ENCODE measurements at places on chromosomes 2 and 18.

GRCh38 chr18:74256190-74256589, 35.6 kb downstream of the CYB5A start:
- DNase-seq = no peak

- no peak for DNase-seq
These were observed 123.5 kb upstream of the ZFP36L2 start for GRCh38 chr2:43349904-43350303.

DNA sequence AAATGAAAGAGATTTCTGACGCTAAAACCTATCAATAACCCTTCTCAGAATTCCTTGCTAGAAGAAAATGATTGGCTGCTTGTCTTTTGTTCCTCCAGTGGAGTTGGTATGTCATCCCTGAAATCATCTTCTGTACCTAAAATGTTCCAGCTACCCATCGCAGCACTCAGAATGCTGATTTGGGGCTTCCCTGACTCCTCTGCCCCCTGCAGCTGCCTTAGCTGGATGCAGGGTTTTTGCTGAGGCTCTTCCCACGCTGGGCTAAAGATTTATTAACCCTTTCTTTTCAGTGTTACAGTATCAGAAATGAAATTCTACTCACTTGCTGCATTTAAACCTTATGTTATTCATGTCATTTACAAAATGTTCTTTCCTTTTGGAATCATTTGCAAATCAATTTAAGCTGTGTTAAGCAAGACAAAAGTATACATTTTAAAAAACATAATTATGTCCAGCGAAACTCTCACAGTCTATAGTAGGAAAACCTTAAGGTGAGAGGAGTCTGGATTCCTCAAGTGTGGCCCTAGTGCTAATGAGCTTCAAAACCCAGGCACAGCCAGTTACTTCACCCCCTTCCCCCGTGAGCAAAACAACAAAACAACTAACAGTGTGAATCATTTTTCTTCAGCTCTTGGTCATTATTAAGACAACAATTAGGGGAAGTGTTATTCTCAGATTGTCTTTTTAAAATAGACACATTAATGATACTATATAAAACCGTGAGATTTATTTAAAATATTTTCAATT, 32.8 kb downstream of the PKP4 start:
- no peak for DNase-seq

DNA sequence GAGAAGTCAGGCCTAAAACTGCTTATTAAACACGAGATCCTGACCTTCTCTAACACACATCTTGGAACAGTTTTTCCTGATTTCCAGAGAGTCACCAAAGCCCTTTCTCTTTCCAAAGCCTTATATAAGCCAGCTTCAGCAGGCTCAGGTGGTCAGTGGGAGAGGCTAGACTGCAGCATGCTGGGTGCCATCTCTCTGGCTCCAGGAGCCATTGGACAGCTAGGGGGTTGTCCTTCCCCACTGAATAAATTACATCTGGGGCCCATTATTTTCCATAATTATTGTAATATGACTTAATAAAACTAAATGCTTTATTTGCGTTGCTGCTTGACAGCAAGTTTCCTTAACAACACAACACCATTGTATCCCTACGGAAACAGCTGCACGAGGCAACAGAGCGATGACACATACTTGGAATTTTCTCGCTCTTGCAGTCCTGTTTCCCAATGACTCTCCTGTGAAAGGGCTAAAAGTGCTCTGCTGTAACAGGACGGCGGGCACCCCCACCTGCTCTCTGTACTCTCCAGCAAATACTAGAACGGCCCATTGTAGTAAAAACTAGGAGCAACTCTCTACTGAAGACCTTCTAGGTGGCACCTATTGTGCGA, 160.6 kb downstream of the RNF144A start:
- no peak for DNase-seq

DNA sequence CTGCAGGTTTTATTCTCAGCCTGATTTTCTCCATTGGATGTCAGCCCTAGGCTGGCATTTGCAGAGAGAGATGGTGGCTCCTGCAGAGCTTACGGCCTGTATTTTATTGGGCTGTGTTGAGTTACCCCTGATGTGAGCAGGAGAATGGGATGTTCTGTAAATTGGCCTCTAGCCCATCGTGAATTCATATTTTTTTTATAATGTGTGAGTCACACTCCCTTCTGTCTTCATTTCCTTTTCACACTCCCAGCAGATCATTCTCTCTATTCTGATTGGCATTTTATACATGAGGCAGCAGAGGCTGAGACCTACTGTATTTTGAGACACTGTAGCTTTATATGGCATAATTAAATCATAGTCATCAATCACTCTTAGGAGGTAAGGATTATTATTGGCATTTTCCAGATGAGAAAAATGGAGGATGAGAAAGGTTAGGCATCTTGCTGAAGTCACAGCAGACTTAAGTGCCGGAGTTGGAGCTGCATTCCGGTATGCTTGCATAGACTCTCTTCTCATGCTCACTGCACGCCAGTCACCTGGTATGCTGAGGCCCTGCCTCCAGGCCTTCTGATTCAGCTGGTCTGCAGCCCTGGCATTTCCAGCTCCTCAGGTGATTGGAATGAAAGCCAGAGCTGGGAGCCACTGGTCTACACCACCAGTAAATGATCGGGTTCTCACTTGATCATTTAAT, 142.4 kb downstream of the NEDD4L start:
- peak; percentile 85 for DNase-seq

GRCh38 chr2:170222842-170223241, 44.9 kb downstream of the MYO3B start:
- DNase-seq = no peak

- DNase-seq = no peak
These were observed 251.1 kb upstream of the PIK3C3 start for GRCh38 chr18:41703744-41704530.

DNA sequence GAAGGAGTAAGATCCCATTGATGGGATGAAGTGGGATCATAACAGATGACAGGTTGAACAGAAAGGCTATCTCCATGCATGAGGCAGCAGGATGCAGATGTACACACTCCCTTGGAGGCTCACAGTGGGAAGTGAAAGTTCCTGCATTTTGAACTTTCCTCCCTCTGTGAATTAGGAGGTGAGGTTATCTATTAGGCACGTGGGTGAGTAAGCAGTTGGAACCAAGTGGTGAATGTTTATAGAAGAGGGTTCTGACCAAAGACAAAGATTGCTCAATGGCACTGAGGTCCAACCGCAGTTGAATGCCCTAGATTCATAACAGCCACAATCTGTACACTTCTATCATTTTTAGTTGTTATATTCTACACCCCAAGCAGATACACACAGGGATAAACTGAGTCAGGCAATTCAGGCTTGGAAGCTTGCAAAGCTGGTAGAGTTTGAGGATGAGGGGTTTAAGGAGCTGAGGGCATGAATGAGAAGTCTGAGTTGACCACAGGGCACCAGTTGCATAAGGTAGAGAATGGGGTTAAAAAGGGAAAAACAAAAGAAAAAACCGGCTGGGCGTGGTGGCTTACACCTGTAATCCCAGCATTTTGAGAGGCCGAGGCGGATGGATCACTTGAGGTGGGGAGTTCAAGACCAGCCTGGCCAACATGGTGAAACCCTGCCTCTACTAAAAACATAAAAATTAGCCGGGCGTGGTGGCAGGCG, 7.1 kb upstream of the KCMF1 start:
- DNase-seq = peak; percentile 78

DNA sequence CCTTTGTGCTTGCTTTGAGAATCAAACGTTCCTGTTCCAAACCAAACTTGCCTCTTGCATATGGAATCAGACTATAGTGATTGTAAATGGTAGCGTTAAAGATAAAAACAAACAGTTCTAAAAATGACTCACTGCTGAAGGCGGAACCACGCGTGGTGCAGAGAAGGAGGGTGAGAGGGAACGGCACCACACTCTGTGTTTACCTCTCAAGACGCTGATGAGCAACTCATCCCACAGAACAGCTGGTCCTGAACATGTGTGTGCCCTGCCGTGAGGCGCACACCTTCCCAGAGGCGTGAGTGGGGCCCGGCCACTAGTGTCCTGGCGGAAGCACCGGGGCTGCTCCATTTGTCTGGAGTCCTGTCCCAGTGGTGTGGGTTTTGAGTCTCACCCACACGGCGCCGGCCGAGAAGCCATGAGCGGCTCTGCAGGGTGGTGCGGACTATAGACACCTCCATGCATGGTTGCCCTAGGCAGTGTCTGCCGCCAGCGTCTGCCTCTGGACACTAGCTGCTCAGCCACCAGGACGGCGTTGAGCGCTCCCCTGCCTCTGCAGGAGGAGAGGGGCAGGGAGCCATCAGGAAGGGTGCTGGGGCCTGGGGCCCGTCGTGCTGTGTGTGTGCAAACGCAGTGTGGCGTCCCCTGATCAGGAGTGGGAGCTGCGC, 52.1 kb downstream of the NFATC1 start:
- no peak for DNase-seq

DNA sequence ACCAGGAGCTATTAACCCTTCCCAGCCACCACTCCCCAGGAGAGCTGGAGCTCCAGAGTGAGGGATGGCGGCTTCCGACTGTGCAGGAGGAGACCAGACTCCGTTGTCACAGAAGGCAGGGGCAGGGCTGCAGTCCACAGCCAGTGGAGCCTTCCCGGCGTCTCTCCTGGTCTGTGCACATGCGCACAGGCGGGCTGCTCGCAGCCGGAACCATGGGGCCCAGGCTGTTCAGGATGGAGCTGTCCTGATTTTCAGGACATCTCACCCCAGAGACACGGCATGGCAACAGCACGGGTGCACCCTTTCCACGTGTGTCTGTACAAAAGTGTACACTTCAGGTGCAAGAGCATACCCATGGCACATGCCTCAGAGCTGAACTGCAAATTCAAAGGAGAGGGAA, 28.9 kb downstream of the EIPR1 start:
- no peak for DNase-seq

DNA sequence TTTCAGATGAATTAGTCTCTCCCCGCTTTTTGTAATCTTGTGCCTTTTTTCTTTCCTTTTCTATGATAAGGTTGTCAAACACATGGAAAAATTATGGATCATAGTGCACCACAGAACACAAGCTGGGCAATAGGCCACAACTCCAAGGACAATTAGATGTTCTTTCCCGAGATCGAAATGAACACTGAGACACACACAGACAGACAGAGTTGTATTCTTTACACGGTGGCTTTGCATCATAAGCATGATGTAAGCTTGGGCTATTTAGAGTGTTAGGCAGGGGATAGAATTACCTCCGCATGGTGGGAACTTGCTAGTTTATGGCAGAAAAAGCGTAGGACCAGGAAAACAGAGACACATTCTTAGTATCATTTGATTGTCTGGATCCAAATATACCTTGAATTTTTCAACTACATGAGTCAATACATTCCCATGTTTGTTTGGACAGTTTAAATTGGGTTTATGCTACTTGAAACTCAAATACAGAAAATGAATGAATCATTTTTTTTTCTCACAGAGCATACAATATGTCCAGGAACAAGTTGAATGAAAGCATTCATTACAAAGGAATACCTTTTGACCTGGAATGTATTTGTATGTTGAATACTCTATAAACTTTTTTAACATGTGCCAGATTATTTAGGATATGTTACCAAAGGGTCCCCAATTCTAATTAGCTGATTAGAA, 1611.5 kb upstream of the TMEFF2 start:
- DNase-seq = no peak

DNA sequence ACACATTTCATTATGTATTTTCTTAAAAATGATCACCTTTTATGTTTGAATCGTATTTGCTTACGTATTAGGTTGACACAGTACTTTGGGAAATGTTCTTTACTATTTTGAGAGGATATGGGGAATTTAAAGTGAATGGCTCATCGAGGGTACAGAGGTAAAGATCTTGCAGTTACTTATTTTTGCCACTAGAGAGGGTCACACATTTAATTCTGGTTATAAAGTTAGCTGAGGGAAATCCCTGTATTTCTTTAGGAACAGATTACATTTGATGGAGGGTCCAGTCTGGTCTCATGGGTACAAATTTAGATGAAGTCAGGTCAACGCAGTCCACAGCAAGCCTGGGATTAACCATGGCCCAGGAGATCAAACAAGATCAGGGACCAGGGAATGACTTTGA, 24.5 kb downstream of the DYNC2LI1 start:
- DNase-seq = no peak

- DNase-seq = no peak
These were observed 2186.3 kb upstream of the CELF4 start for GRCh38 chr18:39751921-39752320.

DNA sequence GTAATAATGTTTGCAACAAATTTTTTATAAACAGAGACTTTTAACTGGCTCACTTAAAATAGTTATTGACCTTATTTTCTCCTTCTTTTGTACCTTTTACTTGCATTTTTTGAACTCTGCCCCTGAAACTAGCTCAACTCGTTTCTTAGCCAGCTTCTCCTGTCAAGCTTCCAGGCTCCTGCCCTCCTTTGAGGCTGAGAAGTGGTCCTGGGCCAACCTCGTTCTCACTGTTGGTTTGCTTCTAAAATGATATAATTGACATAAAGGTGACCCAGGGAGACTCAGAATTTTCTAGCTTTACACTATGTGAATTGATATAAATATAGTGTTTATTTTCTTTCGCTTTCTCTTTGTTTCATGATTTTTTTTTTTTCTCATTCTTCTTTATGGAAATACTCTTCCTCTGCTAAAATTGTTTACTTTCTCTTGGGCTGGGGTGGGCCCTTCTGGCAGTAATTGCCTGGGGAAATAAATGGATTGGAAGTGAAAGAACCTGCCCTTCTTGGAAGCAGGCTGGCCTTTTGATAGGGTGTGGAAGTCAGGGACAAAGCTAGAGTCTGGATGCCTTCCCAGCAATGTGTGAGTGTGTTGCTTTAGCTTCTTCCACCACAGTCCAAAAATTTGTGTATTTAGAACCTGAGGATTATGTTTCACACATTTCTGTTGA, 30.7 kb downstream of the GPD2 start:
- no peak for DNase-seq

DNA sequence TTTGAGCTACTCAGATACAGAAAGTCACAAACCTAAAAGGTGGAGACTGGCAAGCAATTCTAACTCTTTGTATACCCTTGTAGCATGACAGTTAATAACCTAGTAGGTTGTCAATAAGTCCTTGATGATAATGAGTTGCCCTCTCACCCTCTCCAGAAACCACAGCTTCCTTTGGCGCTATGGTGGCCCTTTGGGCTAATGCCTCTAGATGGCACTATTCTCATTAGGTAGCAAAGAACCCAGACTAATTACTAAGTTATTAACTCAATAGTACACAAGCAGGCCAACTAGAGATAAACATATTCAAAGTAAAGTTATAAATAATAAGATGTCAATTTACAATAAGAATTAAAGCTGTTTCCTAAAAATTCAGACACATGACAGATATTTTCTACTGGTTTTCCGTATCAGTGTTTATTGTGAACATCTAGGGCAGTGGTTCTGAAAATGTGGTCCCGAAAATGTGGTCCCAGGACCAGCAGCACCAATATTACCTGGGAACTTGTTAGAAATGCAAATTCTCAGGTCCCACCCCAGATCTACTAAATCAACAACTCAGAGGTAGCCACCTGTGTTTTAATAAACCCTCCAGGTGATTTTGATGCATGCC, 41.1 kb downstream of the LDAH start:
- peak; percentile 4 for DNase-seq

Data from non-pigmented ciliary epithelial cell (primary cell).